Thoracic aorta endothelial cell (primary cell): ENCODE measurements at places on chromosomes 4 and X. TPM values are rescaled to one million over a fixed set of nuclear protein-coding genes. Genes with fewer than 3 reads are reported as not detected.

SPRY1 gene
- total RNA-seq = 24.9 and 25.7 TPM in 2 replicates

EXOC1L gene
- total RNA-seq = not detected in 2 replicates

CYBB gene
- not detected in 2 replicates for total RNA-seq

LIN54 gene
- 18.4 and 25.9 TPM in 2 replicates for total RNA-seq

NDST4 gene
- total RNA-seq = not detected in 2 replicates

CPLX1 gene
- total RNA-seq = 0.13 and 0.36 TPM in 2 replicates

LNX1 gene
- 1.8 and 3.7 TPM in 2 replicates for total RNA-seq

EDA gene
- 2.5 and 2.8 TPM in 2 replicates for total RNA-seq

TEX13D gene
- not detected in 2 replicates for total RNA-seq

XKRX gene
- total RNA-seq = 0.29 and 0.53 TPM in 2 replicates

MMAA gene
- total RNA-seq = 4.4 and 4.5 TPM in 2 replicates

F8A2 gene
- total RNA-seq = not detected in 2 replicates

ART3 gene
- not detected in 2 replicates for total RNA-seq

MAGEB6B gene
- not detected in 2 replicates for total RNA-seq

F11 gene
- not detected in 2 replicates for total RNA-seq

PAGE2 gene
- not detected in 2 replicates for total RNA-seq

DSPP gene
- total RNA-seq = not detected in 2 replicates

RNF175 gene
- not detected in 2 replicates for total RNA-seq

CT45A2 gene
- total RNA-seq = not detected in 2 replicates

MAOB gene
- not detected in 2 replicates for total RNA-seq

FAM47A gene
- total RNA-seq = not detected in 2 replicates

MAN2B2 gene
- 12.9 and 14.9 TPM in 2 replicates for total RNA-seq

RIPPLY1 gene
- not detected in 2 replicates for total RNA-seq

DMD gene
- total RNA-seq = 7.5 and 8.1 TPM in 2 replicates

DKK2 gene
- 6.0 and 8.5 TPM in 2 replicates for total RNA-seq

SLC6A14 gene
- not detected in 2 replicates for total RNA-seq

LANCL3 gene
- total RNA-seq = 0.93 and 1.6 TPM in 2 replicates

TMEM255A gene
- not detected in 2 replicates for total RNA-seq

NPY1R gene
- 0.13 and 0.22 TPM in 2 replicates for total RNA-seq

PDE6B gene
- total RNA-seq = 0.53 and 1.1 TPM in 2 replicates

OPHN1 gene
- total RNA-seq = 7.4 and 7.6 TPM in 2 replicates

PNCK gene
- not detected in 2 replicates for total RNA-seq

FAM120C gene
- 4.8 and 6.3 TPM in 2 replicates for total RNA-seq

CPZ gene
- not detected in 2 replicates for total RNA-seq
